NCI-H1930 (cell line): ENCODE measurements at places on chromosomes 12 and 14.
A peak's percentile ranks its signal among the peaks of the same experiment; 100 is the strongest.

DNA sequence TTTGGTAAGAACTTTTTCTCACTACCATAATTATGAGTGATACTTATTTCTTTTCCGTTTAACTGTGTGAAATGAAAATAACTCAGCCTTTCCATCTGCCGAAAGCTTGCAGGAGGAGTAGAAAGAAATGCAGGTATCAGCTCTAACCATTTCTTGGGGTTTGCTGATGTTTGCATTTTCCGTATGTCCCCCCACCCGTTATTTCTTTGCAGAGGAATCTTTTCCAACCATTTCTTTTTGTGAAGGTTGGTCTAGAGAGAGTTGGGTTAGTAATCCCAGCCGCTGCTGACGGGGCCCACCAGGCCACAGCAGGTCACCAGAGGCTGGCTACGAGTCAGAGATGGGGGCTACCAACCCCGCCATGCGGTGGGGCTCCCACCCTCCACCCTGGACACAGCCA, 7.0 kb upstream of the PIWIL1 start:
- no peak for DNase-seq

- no peak for DNase-seq
Measured at GRCh38 chr12:25929142-25929541, 29.3 kb upstream of the RASSF8 start.

DNA sequence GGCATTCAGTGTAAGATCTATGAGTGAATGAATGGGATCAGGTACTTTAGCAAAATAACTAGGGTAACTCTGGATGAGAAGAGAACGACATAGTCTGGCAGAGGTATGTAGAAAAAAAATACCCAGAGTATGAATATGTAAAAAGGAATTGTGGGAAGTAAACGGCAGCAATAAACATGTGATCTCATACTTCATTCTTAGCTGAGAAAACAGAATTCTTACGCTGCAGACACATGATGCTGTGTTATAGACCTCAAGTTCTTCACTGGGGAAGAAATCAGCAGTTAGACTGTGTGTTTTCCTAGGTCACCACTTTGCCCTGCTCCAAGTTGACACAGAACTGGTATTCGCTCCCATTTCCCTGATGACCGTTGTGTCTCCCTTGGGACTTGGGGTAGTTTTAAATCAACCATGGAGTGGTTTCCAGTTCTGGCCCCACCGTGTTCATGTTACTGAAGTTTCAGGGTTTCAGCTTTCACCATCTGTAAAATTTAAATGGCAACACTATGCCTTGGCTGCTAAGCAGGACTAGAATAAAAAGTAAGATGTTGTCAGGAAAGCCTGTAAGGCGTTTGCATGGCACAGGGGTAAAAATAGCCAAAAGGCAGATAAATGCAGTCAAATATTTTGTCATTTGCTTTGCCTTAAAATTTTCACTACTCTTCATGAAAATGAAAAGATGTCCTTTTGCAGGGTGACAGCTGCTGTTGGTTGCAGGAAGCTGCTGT, 223.7 kb downstream of the PELI2 start:
- no peak for DNase-seq

DNA sequence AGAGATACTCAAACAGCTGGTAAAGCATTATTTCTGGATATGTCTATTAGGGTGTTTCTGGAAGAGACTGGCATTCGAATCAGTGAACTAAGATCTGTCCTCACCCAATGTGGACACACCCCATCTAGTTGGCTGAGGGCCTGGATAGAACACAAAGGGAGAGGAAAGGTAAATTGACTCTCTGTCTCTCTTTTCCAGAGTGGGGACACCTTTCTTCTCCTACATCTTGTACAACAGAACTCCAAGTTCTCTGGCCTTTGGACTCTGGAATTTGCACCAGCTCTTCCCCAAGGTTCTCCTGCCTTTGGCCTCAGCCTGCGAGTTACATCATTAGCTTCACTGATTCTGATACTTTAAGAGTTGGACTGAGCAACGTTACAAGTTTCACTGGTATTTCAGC, 1253.9 kb downstream of the SLC16A7 start:
- DNase-seq: no peak

DNA sequence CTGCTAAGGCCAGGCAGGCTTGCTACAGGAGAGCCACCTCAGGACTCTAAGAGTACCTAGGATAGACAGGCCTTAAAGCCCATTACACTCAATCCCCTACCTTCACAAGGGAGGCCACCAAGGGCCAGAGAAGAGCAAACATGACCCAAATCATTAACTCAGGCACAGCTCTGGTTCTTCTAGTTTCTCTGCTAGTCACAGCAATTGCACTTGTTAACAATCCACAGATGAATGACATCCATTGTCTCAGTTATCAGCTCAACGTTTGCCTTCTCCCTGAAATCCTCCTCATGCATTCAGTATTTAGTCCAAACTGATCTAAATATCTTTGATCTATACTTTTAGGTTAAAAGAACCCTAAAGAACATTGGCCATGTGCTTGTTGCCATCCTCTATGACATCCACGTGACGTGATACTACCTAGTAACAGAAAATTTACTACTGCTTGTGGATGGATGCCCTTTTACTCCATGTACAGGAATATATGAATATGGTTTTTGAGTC, 164.5 kb downstream of the STXBP6 start:
- DNase-seq: no peak

GRCh38 chr12:94977766-94978468, 25.6 kb downstream of the NDUFA12 start:
- no peak for DNase-seq

DNA sequence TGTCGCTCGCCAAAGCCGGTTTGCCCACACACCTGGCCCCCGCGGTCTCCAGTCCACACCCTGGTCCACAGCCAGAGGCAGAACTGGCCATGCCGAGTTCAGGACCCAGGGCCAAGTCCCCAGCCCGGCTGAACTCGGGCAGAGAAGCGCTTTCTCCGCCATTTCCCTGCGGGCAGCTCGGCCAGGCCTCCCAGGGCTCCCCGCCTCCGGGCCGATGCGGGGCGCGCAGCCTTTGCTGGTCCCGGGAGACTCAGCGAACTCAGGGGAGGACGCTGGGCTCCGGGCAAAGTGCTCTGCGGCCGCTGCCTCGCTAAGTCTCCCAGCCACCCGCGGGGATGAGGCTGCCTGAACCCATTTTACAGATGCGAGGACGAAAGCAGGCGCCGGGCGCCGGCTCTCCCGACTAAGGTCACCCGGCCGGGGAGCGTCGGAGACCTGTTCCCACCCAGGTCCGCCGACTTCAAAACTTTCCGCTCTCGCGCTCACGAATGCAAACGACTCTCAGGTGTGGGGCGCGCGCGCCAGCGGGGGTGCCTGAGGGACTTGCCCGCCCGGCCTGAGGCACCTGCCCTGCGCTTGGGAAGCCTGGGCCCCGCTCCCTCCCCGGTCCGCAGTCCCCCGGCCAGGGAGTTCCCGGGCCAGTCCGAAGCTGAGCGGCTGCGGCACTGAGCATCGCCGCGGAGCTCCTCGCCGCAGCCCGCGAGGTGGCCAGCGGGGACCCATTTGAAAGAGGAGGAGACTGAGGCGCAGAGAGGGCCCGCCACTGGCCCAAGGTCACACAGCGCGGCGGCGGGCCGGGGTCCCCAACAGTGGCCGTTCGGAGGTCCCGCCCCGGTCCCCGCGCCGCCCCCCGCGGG, 627 bp downstream of the TESC start:
- DNase-seq: no peak

GRCh38 chr12:20444595-20445170, 76.3 kb downstream of the PDE3A start:
- DNase-seq: no peak

DNA sequence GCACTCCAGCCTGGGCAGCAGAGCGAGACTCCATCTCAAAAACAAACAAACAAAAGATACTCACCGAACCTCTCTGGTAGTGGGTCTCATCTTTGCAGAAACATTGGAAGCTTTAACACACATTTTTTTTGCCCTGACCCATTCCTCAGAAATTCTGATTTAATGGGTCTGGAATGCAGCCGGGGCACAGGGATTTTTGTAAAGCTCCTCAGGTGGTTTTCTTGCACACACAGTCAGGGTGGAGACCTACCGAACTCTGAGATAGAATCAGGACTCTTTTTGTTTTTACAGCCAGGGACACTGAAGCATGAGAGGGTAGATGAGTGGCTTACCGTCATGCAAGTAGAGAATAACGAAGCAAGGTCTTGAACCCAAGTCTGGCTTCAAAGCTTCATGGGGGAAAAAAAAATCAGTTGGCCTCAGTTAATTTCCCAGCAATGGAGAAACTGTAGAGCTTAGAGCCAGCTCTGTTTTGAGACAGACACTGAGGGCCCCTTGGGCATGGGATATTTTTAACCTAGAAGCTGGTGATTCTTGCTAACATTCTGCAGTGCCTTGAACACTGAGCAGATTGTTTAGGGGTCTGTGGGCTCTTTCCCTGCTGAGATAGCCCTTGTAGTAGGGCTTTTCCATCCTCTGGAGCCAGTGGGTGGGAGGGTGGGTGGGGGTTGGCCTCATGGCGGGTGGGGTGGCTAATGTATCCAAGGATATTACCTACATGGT, 4.8 kb downstream of the RNU4-2 start:
- DNase-seq: no peak

DNA sequence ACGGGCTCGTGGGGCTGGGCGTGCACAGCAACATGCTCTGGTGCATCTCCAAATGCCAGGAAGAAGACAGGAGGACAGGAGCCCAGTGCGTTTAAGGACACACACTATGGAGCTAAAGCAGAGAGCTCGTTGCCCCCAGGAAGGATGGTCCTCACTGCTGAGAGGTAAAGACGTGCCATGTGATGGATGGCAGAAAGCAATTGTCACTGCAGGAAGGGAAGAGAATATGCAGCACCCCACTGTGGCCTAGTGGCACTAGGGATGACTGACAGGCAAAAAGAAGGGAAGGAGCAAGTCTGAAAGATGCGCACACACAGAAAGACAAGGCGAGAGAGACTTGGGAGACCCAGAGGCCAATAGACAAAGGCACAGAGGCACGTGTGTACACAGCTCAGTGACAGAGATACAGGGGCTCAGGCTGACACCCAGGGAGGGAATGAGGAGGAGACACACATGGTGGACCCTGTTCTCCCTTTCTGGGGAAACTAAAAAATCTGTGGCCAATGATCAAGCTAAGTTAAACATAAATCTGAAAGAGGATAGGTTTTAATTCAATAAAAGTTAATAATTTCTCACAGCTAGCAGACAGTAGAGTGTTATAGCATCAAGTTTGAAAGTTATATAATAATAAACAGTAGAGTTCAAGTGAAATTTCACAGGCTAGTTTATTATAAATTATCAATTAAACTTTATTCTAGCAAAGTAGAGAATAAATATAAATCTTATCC, 78.8 kb downstream of the CRACR2A start:
- DNase-seq: no peak

- DNase-seq: no peak
Measured at GRCh38 chr14:68446243-68447040, 346.4 kb downstream of the ZFP36L1 start.

DNA sequence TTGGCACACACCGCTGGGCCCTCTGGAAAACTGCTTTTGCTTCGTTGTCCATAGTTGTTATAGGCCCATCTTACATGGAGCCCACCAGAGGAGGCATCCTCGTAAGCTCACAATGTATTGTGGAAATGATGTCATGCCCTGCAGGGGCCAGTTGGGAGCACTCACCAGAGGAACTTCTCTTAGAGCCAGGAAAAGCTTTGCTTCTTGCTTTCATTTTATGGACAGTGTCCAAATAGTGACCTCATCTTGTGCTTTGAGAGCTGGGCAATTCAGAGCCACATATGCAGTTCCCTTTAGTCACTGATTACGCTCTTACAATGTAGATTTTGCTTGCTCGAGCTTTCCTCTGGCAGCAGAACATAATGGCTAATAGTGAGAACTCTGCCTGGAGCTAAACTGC, 275.6 kb downstream of the AACS start:
- peak; percentile 5 for DNase-seq

GRCh38 chr14:88323523-88324199, 592 bp upstream of the KCNK10 start:
- peak; percentile 20 for DNase-seq

GRCh38 chr12:24349051-24349799, 399.8 kb upstream of the SOX5 start:
- DNase-seq: no peak

DNA sequence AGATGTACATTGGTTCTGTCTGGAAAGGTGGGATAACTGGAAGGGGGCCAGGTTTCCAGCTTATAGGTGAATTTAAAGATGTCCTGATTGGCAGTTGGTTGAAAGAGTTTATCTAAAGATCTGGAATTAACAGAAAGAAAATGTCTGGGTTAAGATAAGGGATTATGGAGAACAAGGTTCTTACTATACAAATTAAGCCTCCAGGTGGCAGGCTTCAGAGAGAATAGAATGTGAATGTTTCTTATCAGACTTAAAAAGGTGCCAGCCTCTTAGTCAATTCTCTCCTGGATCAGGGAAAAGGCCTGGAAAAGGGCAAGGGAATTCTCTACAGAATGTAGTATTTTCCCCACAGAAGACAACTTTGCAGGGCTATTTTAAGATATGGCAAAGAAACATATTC, 53.1 kb downstream of the CNTN1 start:
- DNase-seq: no peak

DNA sequence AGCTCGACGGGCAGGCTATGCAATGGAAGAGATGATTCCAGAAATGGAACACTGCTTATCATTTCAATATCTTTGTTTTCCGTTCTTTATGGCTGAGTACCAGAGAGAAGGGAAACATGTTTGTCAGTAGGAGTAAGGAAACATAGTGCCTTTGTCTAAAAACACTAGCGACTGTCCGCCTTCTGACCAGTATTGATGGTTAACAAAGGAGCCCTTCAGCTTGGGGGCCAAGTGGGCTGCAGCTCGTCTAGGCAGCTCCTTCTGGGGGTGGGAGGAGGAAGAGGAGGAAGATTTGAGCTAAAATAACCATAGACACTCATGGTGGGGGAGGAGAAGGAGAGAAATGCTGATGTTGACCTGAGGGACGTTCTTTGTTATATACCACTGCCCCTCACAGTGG, 15.0 kb downstream of the COQ5 start:
- no peak for DNase-seq

- DNase-seq: no peak
Measured at GRCh38 chr14:81331229-81332021, 68.7 kb downstream of the STON2 start.

GRCh38 chr12:108587826-108588225, 10.1 kb downstream of the TMEM119 start:
- no peak for DNase-seq

GRCh38 chr12:2292560-2292959, 239.8 kb downstream of the CACNA1C start:
- DNase-seq: no peak

GRCh38 chr12:89490922-89491321, 33.7 kb downstream of the GALNT4 start:
- DNase-seq: no peak

GRCh38 chr12:106138357-106138632, 459 bp downstream of the NUAK1 start:
- DNase-seq: no peak

DNA sequence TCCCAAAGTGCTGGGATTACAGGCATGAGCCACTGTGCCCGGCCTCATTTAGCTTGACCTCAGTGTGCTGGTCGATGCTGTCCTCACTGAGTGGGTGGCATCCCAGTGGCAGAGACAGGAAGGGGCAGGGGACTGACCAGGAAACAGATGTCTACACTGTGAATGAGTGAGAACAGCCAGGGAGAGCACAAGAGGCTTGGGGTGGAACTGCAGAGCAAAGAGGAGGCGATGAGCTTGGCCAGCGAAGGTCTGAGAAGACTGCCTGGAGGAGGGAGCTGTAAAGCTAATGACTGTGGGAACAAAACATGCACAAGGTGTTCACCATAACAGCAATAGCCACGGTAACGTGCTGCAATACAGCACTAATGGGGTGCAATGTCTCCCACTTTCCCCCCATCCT, 57.2 kb upstream of the BEGAIN start:
- DNase-seq: no peak

GRCh38 chr12:47773062-47773857, at the start of gene SLC48A1:
TSS of gene SLC48A1 (plus strand) at chr12:47773238. CDS start at chr12:47773305, 67 bp downstream.
- peak; percentile 68 for DNase-seq

- no peak for DNase-seq
Measured at GRCh38 chr14:72715215-72715849, 178.6 kb downstream of the DPF3 start.
